DND-41 (cell line): ENCODE measurements at places on chromosomes 5 and 9.

GRCh38 chr9:96171728-96172127 is 130.2 kb downstream of the HSD17B3 start:
- H3K4me1 ChIP-seq: no peaks in the 10 kb centered on the region
- no peaks in the 10 kb centered on the region for H3K36me3 ChIP-seq
- peaks cover 14% of the 10 kb centered on the region for H3K27me3 ChIP-seq
- DNase-seq: no peak

DNA sequence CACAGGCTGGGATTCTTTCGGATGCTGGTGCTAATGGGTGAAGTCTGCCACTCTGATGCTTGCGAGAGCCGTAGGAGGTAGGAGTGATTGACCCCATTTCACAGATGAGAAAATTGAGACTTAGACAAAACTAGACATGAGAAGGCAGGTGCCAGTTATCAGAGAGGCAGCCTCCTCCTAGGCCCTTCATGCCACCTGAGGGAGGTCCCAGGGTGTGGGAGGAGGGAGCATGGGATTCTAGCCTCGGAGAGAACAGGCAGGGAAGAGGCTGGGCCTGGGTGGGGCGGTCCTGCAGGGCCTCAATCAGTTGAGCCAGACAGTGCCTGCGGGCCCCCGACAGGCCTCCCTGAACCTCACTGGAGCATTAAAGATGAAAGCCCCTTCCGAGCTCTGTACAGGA is 112.4 kb downstream of the COL23A1 start:
- DNase-seq: no peak
- H3K4me1 ChIP-seq: peaks cover 9% of the 10 kb centered on the region
- H3K27ac ChIP-seq: no peak overlapping the region
- no peaks in the 10 kb centered on the region for H3K27me3 ChIP-seq
- H3K4me3 ChIP-seq: no peak overlapping the region

DNA sequence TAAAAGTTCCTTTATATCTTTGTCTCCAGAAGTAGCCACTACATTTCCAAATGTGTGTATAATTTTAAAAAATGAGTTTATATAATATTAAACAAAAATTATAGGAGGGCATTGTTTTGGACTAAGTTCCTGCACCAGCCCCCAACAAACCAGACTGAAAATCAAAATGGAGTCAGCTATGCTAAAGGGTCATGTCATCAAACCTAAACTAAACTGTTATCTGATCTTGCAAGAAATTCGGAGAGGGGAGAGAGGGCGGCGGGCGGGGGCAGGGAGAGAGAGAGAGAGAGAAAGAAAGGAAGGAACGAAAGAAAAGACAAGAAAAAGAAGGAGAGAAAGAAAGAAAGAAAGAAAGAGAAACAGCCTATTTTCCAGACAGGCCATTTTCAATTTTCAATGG is 63.5 kb downstream of the DOCK2 start:
- H3K36me3 ChIP-seq: peaks cover 95% of the 10 kb centered on the region
- no peak overlapping the region for H3K27ac ChIP-seq
- H3K27me3 ChIP-seq: no peaks in the 10 kb centered on the region
- no peak for DNase-seq
- no peaks in the 10 kb centered on the region for H3K4me1 ChIP-seq
- H3K4me3 ChIP-seq: no peak overlapping the region

- peaks cover 38% of the 10 kb centered on the region for H3K4me1 ChIP-seq
- peak overlapping the region; percentile 80 for H3K27ac ChIP-seq
- H3K4me3 ChIP-seq: peak overlapping the region; percentile 70
Measured at GRCh38 chr5:133967698-133968203, 674 bp downstream of the C5orf15 start.

- DNase-seq: no peak
- H3K4me1 ChIP-seq: peaks cover 36% of the 10 kb centered on the region
- H3K36me3 ChIP-seq: no peaks in the 10 kb centered on the region
- H3K27me3 ChIP-seq: no peaks in the 10 kb centered on the region
- no peak overlapping the region for H3K27ac ChIP-seq
- H3K4me3 ChIP-seq: no peak overlapping the region
Measured at GRCh38 chr5:176418251-176418650, 1.9 kb upstream of the CLTB start.

DNA sequence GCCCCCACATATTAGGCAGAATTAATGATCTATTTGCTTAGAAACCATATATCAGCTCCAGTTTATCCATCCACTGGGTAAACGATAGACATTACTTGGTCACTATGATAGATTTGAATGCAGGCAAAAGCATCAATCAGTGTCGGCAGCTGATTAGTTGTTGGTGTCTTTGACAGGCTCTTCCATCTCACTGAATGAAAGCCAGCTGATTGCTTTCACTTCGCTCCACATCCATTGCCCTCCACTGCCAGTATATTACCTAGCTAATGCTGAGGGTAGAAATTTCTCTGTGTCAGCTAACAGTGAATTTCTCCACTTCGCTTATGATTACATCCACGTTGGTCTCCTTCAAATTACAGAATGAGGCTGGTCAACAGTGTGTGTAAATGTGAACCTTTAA is 821.3 kb upstream of the TYRP1 start:
- no peak for DNase-seq
- H3K4me3 ChIP-seq: no peak overlapping the region
- H3K27ac ChIP-seq: no peak overlapping the region
- H3K4me1 ChIP-seq: no peaks in the 10 kb centered on the region
- no peaks in the 10 kb centered on the region for H3K36me3 ChIP-seq

DNA sequence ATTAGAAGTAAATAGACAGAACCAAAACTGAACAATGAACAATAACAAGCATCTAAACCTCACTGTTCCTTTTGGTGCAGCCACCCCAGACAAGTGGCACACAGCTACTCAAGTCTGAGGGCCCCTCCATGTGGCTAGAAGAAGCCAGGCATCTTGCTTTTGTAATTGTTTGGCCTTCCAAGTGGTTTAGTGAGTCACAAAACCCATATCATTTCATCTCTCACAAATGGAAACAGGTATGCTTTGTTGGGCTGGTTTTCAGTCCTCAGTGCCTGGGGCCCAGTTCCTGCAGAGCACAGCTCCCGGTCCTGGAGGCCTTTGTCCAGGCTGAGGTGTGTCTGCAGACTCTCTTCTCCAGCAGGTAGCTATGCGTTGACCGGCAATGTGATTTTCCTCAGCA is 16.7 kb downstream of the PRLR start:
- H3K27ac ChIP-seq: no peak overlapping the region
- DNase-seq: no peak
- no peak overlapping the region for H3K4me3 ChIP-seq
- H3K27me3 ChIP-seq: peaks cover 18% of the 10 kb centered on the region
- H3K4me1 ChIP-seq: no peaks in the 10 kb centered on the region

DNA sequence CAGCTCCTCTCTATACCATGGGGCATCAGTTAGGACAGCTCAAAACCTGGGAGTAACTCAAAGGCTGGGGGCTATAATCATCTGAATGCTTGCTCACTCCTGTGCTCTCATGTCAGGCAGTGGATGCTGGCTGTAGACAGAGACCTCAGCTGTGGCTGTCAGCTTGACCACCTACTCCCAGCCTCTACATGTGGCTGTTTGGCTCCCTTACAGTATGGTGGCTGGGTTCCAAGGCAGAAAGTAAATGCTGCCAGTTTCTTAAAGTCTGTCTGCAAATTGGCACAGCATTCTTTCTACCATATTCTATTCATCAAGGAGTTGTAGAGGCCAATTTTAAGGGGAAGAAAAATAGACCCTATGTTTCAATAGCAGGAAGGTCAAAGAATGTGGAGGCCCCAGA is 66.9 kb downstream of the TMC1 start:
- no peaks in the 10 kb centered on the region for H3K36me3 ChIP-seq
- no peaks in the 10 kb centered on the region for H3K4me1 ChIP-seq
- DNase-seq: no peak
- H3K4me3 ChIP-seq: no peak overlapping the region
- H3K27me3 ChIP-seq: peaks cover 3% of the 10 kb centered on the region
- no peak overlapping the region for H3K27ac ChIP-seq

DNA sequence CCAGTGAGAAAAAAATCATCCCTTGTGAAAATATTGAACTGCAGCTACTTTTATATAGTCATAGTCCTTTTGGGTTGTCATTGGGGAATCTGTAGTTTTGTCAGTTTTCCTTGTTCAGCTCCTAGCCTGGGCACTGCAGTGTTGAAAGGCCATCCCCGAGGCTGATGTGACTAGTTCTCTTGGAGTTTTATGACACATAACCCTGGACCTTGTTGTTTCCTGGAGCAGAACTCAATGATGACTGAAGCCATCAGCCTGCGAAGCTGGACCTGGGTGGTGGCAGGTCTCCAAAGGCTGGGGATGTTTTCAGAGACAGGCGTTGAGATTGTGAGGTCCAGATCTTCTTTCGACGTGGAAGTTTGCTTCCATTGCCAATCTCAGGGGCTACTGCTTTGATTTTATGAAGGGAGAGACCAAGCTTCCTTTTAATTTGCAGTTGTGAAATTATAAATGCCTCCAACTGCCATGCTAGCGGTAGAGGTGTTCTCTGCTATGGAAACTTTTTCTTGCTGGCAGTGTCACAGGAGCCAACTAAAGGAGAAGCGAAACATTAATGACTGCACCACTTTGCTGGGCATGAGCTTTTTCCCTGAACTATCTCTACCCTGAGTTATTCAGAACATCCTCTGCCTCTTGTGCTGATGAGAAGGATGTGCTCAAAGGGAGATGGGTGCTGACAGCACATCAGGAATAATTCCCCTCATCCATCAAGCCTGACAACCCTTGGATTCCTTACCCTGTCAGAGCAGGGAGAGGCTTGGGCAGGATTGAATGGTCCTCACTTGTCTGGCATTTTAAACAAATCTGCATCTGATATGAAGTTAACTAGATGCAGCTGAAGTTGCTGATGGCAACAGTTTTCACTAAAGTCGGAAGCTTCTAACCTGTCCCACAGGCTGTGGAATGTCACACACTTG is 209.6 kb downstream of the MAST4 start:
- DNase-seq: no peak
- H3K27ac ChIP-seq: no peak overlapping the region
- H3K4me1 ChIP-seq: no peaks in the 10 kb centered on the region
- no peak overlapping the region for H3K4me3 ChIP-seq
- no peaks in the 10 kb centered on the region for H3K27me3 ChIP-seq
- 0 out of 2 replicates have a peak, but pooled peaks cover 4% of the 10 kb centered on the region for H3K36me3 ChIP-seq

DNA sequence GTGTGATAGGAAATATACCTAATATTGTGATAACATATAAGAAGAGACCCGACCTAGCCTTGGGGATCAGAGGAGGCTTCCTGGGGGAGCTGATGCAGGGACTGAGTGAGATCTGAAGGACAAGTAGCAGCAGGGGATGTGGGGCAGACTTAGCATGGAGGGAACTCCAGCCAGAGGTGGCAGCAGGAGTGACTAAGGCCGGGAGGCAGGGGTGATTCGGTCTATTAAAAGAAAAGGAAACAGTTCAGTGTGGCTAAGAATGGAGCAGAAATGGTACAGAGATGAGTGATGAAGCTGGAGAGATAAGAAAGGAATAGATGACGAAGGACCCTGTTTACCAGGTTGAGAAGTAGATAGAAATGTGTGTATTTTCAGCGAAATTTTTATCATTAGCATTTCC is 408.8 kb downstream of the ENC1 start:
- H3K36me3 ChIP-seq: no peaks in the 10 kb centered on the region
- H3K4me3 ChIP-seq: no peak overlapping the region
- no peaks in the 10 kb centered on the region for H3K27me3 ChIP-seq
- DNase-seq: no peak
- no peak overlapping the region for H3K27ac ChIP-seq

- DNase-seq: no peak
- no peak overlapping the region for H3K4me3 ChIP-seq
- no peaks in the 10 kb centered on the region for H3K4me1 ChIP-seq
- H3K27me3 ChIP-seq: peaks cover 2% of the 10 kb centered on the region
- no peak overlapping the region for H3K27ac ChIP-seq
- no peaks in the 10 kb centered on the region for H3K36me3 ChIP-seq
Measured at GRCh38 chr9:111955048-111955447, 58.4 kb downstream of the UGCG start.
